ENCODE measurements at places on chromosomes 1 and 21.

DNA sequence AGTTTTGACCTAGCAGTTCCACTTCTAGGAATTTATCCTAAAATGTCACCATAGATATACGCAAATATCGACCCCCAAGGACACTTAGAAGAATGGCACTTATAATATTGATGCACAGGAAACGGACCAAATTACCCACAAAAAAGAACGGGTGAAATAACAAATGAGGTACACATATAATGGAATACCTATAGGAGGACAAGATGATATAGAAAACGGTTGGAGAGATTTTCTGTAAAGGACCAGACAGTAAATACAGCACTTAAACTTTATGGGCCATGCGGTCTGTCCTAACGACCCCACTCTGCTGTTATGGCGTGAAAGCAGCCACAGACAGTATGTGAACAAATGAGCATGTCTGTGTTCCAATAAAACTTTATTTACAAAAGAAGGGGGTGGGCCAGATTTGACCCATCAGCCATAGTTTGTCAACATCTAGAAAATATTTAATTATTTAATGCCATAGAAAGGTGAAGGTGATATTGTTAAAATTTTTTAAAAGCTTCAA, 2.4 kb downstream of the TMPRSS3 start:
- no peak for DNase-seq

GRCh38 chr1:246919902-246920301, 11.8 kb downstream of the AHCTF1 start:
- DNase-seq: no peak

DNA sequence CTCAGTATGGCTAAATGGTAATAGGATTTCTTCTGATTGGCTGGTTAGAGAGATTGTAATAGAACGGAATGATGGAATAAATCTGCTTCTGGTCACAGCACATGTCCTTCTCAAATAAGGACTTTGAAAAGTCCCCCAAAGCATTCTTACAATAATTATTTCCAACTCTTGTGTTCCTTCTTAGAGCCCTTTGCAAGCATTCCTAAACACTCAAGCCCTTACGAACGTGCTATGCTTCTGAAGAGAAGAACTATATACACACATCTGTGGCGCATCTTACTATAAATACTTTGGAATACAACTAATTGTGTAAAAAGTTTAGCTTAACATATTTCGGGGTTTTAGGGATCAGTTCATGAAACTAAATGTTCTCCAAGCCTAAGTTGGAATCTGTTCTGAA, 25.6 kb downstream of the CLIC4 start:
- DNase-seq: no peak

DNA sequence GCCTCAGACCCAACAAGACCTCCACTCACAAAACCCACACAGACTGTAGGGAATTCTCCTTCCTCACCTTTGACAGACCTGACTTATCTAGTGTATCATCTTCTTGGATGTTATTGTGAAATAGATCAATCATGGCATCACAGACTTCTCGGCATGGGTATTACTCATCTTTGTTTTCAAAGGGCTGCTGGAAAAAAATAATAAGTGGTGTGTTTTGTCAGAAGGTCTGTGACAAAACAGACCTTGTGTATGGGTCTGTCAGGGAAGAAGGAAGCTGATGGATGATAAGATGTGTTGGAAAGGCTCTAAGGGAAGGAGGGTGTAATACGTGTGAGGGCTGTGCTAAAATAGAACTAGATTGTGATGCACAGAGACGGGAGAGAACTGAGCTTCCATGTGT, 13.9 kb upstream of the S100A7 start:
- no peak for DNase-seq

DNA sequence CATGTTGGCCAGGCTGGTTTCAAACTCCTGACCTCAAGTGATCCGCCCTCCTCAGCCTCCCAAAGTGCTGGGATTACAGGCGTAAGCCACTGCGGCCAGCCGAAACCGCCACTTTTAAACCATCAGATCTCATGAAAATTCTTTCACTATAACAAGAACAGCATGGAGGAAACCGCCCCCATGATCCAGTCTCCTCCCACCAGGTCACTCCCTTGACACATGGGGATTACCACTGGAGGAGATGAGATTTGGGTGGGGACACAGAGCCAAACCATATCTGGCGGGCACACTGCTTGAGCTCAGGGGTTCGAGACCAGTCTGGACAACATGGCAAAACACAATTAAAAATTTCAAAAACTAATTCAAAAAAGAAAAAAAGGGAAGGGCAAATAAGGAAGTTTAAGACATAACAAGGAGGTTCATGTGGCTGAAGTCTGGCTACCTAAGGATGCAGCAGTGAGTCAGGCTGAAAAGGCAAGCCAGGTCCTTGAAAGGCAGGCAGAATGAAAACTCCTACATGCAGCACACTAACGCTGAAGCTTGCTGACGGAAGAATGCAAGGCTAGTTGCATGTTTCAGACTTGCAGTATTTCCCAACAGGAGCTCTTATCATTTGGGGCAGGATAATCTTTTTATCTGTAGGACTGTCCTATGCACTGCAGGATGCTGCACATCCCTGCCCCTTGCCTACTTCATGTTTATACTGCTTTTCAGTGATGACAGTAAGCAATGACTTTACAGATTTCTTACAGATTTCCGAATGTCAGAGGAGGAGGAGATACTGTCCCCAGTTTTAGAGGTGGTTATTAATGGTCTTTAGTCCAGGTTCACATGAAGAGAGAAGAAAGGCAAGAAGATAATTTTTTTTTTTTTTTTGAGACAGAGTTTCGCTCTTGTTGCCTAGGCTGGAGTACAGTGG, 49.3 kb downstream of the FBXO42 start:
- DNase-seq: no peak

- no peak for DNase-seq
Measured at GRCh38 chr21:17931080-17931479, 111.9 kb upstream of the C21orf91 start.

DNA sequence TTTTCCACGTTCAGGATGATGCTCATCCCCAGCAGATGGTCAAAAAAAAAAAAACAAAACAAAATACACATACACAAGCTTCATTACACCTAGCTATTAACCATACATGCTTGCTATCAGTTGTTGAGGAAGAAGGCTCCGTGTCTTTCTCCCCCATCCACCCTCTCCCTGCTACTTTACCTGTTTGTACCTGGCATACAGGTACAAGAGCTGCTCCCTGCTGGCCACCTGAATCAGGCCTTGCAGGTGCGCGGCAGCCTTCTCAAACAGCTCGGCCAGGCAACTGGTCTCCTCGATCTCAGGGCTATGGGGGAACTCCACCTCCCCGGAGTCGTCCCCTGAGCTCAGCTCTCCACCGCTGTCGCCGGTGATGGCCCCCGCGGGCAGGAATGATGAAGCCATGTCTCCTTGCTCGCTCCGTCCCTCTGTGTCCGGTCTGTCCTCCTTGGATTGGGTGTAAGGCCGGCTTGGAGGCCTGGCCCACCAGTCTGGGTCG, 464 bp downstream of the ACBD6 start:
- peak; percentile 70 for DNase-seq

Data from LoVo (cell line).